ENCODE measurements at places on chromosomes 6 and 20.

GRCh38 chr20:57262301-57262700, 4.1 kb downstream of the BMP7 start:
- DNase-seq = no peak

GRCh38 chr6:112291161-112291762, 36.9 kb upstream of the LAMA4 start:
- no peak for DNase-seq

- DNase-seq = no peak
These were observed 20.5 kb downstream of the ADAT2 start for GRCh38 chr6:143429970-143430369.

GRCh38 chr6:30885999-30886896, 1.9 kb downstream of the DDR1 start:
- peak; percentile 47 for DNase-seq

- peak; percentile 39 for DNase-seq
These were observed 95.2 kb downstream of the JAG1 start for GRCh38 chr20:10578607-10579006.

DNA sequence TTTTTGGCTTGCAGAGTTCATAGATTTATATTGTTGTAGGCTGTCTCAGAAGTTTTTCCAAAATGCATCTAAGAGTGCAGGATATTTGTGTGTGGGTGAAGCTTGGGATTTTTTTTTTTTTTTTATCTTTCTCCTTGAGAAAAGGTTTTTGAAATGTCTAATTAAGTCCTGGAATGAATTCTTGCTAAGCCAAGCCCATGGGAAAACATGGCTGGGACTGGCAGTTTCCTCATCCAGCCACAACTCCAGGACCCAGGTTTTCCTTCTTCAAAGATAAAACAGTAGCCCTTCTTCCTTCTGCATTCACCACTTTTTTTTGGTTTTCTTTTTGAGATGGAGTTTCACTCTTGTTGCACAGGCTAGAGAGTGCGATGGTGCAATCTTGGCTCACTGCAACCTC, 242.5 kb upstream of the JAG1 start:
- no peak for DNase-seq

DNA sequence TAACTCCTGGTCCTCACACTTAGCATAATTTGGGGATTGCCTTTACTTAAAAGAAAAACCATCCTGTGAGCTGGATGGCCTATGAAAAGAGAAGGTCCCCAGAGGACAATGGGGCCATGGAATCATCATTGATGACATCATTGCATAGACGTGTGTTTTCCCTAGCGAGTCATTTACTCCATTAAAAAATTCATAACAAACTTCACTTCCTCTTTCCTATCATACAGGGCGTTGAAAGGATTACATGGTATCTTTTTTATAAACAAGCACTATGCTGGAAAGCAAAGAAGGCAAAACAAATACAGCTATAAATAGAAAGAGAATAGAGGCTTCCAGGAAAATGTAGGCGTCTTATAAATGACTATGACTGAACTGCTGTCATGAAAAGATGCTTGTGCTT, 11.3 kb upstream of the COL12A1 start:
- no peak for DNase-seq

DNA sequence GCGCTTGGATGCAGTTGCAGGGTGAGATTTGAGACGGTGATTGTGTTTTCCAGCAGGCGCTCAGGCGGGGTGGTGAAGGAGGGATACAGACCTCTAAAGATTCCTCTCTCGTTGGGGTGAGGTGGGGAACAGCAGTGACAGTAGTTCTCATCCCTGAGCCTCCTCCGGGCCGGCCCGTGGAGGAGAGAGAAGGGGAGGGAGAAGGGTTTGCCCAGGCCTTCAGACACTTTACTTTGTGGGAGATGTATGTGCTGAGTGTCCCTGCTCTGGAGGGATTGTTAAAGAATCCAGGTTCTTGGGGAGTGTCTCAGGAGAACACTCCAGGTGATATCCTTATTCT, 41.0 kb downstream of the PSMB9 start:
- no peak for DNase-seq

DNA sequence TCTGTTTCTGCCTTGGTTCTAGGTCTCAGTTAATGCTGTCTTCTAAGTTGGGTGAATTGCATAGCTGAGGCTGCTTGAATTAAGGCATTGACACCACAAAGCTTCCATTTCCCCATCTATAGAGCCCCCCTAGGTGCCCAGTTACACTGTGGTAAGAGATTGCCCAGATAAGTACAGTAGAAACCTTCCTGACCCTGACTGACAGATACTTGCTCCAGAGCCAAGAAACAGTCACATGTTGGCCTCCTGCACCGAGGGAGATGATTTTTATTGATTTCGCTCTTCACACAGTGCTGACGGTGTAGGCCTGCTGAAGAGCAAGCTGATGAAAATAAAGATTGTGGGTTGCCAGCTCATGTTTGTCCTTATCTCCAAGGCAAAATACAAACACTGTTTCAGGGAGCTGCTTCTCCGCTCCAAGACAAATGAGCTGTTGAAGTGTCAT, 67.9 kb downstream of the TRMT11 start:
- DNase-seq = no peak

DNA sequence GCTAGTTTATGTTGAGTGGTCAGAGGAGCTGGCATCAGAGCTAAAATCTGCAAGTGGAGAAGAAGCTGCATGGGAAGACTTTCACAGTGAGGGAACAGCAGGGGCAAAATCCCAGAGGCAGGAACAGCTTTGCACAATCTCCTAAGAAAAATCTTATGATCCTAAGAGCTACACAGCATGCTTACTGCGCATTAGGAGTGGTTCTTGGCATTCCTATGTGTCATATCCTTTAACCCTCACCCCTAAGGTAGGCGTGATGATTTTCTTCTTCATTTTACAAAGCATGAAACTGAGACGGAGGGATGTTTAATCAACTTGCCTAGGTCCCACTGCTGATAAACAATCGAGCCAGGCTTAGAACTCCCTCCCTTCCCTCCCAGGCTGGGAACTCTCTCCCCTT, 313.6 kb upstream of the SULF2 start:
- DNase-seq = no peak

DNA sequence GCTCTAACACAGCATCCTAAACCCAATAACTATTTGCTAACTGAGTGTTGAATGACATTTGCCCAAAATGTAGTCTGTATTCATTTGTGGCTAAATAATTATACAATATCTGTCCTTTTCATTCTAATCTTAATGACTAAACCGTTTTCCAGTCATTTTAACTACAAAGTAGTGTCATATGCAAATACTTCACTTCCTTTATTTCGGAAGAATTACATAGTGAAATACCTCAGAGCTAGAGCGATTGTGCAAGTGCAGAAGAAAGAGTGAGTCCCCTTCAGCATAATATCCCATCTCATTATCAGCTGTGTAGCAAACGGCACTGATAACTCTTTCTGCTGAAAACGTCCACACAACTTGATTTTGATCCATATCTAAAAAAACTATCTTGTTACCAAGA, 66.2 kb downstream of the ROS1 start:
- DNase-seq = no peak

DNA sequence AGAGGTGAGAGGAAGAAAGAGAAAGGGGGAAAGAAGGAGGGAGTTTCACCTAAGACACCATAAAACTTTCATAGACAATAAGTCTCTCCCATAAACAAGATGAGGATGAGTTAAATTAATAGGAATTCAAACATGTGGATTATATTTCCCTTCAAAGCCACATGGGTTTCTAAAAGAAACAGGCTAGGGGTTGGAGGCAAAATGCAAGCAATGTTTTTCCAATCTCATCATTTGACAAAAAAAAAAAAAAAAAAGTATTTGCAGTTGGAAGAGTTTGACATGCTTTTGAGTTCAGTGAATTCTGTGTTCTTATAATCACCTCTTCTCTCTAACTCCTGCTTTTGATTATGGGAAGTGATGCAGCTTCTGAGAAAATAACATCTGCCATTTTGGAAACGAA, 286.5 kb upstream of the PRND start:
- DNase-seq = peak; percentile 90

DNA sequence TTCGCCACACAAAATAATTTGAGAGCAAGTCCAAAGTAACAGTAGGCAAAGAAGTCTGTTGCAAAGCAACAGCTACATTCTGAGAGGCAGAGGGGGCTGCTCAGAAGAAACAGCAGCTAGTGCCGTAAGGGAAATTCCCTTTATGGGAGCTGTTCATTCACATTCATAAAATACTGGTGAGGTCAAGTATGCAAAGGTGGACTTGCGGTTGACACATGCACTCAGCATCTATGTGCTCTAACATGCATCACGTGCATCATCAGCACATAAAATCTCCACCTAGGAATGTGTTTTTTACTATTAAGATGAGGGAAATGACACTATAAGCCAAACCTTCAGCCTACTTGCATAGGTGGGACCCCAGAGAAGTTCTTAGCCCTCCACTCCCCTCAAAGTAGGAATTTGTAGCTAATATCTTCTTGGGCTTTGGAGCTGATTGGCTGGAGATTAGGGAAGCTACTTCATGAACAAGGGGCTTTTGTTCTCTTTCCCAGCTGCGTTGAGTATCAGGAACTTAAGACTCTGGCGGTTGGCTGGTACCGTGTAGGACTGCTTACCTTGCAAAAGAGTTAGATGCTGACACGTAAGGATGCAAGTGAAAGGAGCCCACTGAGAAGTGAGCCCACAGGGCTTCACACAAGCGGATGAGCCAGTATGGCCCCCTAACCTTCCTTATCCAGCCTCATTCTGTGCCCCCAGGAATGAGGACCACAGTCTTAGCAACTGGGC, 12.4 kb downstream of the CST3 start:
- no peak for DNase-seq

DNA sequence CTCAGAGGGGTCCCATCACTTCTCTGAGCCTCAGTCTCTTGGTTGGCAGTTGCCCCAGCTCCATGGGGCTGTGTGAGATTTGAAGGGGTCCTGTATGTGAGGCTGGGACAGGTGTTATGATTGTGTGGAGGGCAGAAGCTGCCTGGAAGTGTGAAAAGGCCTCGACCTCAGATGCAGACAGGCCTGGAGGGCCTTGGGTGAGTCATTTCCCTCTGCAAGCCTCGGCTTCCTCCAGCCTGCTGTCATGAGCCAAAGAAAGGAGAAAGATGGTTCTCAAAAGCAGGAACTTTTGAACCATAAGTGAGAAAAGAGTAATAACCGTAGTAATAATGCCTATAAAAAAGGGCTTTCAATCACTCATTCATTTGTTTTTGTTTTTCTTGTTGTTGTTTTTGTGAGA, 37.5 kb downstream of the SNAI1 start:
- no peak for DNase-seq

GRCh38 chr6:12729467-12729866, 12.9 kb downstream of the PHACTR1 start:
- no peak for DNase-seq

DNA sequence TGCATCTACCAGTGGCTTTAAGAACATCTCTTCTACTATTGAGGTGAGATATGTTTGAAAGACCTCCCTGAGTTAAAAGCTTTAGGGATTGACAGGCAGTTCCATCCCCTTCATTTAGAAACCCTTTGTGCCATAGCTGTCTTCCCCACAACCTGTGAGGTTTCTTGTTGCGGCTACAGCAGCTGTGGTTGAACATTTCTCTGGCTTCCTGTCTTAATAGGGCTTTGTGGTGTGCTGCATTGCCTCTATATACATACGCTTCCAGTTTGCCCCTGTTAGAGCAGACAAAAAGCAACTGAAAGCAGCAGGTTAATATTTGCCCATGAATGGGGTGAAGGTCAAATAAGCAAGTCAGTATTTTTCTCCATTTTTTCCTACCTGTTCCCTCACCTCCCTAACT, 210.2 kb downstream of the TMEM200A start:
- no peak for DNase-seq

DNA sequence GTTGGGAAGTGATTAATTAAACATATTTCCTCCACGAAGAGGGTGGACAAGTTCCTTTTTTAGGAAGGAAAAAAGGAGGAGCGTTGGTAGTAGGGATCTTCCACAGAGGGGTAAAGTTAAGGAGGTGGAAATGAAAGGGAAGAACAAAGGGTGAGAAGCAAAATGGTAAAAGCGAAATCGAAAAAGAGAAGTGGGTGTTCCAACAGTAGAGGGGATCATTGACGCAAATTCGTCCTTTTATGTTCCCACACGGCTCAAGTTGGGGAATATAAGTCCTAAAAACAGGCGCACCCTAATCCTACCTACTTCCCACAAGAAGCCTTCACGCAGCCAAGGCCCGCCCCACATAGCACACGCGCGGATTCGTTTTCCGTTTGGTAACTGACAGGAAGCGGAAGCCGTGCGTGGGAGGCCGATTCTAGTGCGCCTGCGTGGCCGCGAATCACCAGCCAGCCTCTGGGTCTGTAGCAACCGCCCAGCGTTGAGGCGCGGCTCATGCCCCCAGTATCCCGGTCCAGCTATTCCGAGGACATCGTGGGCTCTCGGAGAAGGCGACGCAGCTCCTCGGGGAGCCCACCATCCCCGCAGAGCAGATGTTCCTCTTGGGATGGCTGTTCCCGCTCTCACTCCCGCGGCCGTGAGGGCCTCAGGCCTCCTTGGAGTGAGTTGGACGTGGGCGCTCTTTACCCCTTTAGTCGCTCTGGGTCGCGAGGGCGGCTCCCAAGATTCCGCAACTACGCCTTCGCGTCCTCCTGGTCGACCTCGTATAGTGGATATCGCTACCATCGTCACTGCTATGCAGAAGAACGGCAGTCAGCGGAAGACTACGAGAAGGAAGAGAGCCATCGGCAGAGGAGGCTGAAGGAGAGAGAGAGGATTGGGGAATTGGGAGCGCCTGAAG, at the start of gene NKAPL:
Gene NKAPL (plus strand): TSS at position 421 of the 901 bp plus-strand sequence. CDS start 75 bp downstream, at position 496.
- no peak for DNase-seq

- DNase-seq = no peak
These were observed 310.7 kb upstream of the PREP start for GRCh38 chr6:105713474-105714118.

- DNase-seq = no peak
These were observed 151.0 kb upstream of the INSM1 start for GRCh38 chr20:20216941-20217340.

- no peak for DNase-seq
These were observed 111.7 kb downstream of the TRERF1 start for GRCh38 chr6:42339991-42340401.

GRCh38 chr20:20547876-20548266, 164.6 kb downstream of the RALGAPA2 start:
- no peak for DNase-seq

- no peak for DNase-seq
These were observed 162.7 kb downstream of the SOBP start for GRCh38 chr6:107652526-107653182.

DNA sequence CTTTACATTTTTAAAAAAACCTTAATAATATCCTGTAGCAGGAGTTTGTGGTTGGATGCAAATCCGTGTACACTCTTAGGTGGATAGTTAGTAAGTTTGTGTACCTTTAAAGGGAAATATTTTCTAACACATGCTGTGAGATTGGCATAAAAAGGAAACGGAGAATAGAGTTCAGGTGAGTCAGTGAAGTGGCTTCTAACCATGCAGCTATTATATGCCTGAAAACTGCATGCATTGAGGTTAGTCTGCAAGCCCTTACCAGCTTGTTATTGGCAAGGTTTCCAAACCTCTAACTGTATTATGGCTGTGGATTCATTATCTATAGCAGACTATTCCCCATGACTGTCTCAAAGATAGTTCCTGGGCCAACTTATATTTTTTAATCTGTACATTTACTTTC, 420.6 kb upstream of the MMS22L start:
- no peak for DNase-seq

GRCh38 chr6:17066610-17067009, 35.2 kb upstream of the STMND1 start:
- DNase-seq = no peak

- DNase-seq = peak; percentile 55
These were observed 514.3 kb upstream of the ID4 start for GRCh38 chr6:19322691-19323485.

All from fibroblast of skin of left quadriceps (primary cell).